ENCODE measurements at places on chromosomes 5 and 9. TPM values are rescaled to one million over a fixed set of nuclear protein-coding genes. Genes with fewer than 3 reads are reported as not detected.

The REEP2 gene
- 3.5 TPM for total RNA-seq

The CTNND2 gene
- 2.1 TPM for total RNA-seq

- DNase-seq = no peak
Observed at GRCh38 chr9:87213948-87214347, 266.6 kb upstream of the GAS1 start.

GRCh38 chr5:120083851-120084542 is 380.1 kb upstream of the PRR16 start:
- no peak for DNase-seq

DNA sequence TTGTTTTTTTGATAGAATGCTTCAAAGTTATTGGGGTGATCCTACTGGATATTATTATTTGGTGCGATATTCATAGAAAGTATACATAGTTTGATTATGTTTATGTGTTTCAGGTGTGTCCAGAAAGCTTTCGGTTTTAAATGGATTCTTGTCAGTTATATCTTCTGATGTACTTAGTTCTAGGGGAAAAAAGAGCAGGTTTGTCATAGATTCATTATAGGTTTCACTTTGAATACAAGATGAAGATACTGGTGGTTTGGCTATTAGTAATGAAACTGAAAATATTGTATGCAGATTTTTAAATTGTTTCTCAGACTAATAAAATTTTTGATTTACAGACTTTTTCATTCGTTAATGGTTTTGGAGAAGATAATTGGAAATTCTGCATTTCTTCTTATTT is 98.9 kb downstream of the MAN2A1 start:
- DNase-seq = no peak

GRCh38 chr5:94693043-94693822 is 74.8 kb downstream of the SLF1 start:
- no peak for DNase-seq

GRCh38 chr5:1334831-1335539 is 9.9 kb downstream of the CLPTM1L start:
- DNase-seq = no peak

GRCh38 chr9:32069169-32069813 is 315.2 kb upstream of the ACO1 start:
- DNase-seq = no peak

- no peak for DNase-seq
Observed at GRCh38 chr5:30604648-30605262, 588.7 kb upstream of the CDH6 start.

- DNase-seq = no peak
Observed at GRCh38 chr9:99459919-99460318, 237.8 kb downstream of the SEC61B start.
